ENCODE measurements at places on chromosomes 3 and 15.

- DNase-seq, result no peak
These were observed 182.2 kb downstream of the APBA2 start for GRCh38 chr15:29067949-29068348.

- DNase-seq, result no peak
These were observed 37.1 kb upstream of the TSC22D2 start for GRCh38 chr3:150370999-150371398.

DNA sequence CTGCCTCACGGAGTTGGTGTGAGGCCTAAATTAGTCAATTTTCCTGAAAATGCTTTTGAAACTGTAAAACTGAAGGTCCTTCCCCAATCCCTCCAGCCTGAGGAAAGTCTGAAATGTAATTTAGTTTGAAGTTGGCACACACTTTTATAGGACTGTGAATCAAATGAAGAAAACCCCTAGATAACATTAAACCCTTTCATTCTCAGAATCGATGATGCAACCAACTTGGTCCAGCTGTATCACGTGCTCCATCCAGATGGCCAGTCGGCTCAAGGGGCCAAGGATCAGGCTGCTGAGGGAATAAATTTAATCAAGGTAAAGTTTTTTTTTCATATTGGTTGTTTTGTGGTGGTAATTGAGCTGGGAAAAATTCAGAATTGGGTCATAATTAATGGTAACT, 11.7 kb downstream of the MRPS22 start:
- no peak for DNase-seq

GRCh38 chr3:72829701-72830100, 18.5 kb downstream of the SHQ1 start:
- no peak for DNase-seq

DNA sequence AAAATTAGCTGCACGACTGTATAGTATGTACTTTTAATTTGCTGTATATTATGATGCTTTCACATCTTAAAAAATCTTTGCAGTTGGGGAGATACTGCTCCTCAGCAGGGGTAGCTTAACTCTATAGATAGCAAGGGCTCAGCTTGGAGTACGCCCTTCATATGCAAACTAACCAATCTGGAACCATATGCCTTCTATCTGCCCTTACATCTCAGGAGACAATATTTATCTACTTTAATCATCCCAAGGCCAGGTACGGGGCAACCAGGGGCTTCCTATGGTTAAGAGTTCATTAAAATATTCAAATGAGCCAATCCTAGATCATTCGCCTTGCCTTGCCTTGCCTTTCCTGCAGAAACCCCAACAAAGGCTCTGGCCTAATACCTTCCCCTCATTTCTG, 204.1 kb upstream of the ZBTB20 start:
- DNase-seq, result no peak

DNA sequence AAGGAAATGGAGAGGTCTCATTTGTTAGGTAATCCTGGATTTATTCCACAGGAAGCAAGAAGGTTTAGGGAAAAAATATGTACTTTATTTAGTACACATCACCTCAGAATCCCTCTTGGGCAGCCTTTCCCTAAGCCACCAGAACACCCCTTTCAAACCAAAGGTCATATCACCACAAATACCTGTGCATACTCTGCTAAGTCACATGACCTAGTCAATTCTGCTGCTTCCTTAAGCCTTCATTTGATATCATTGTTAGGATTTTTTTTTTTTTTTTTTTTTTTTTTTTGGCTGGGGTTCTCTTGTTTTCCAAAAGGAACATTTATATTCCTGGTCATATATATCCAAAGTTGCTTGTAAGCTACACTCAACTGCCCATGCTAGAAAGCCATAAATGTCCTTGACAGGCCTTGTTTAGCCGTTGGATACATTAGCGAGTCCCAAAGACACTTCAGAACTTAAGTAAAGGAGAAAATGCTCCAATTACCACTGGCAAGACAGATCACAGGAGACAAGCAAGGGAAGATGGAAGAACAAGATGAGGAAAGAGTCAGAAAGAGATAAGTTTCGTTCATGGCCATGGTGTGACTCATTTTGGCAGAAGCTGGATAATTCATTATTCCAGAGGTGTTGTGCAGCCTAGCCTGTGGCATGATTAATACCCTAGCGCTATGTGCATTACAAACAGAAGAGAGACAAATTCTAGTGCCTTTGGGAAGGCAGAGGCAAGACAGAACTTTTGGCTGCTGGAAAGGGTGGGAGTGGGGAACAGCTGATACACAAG, 155.6 kb upstream of the SLC2A2 start:
- DNase-seq, result no peak

DNA sequence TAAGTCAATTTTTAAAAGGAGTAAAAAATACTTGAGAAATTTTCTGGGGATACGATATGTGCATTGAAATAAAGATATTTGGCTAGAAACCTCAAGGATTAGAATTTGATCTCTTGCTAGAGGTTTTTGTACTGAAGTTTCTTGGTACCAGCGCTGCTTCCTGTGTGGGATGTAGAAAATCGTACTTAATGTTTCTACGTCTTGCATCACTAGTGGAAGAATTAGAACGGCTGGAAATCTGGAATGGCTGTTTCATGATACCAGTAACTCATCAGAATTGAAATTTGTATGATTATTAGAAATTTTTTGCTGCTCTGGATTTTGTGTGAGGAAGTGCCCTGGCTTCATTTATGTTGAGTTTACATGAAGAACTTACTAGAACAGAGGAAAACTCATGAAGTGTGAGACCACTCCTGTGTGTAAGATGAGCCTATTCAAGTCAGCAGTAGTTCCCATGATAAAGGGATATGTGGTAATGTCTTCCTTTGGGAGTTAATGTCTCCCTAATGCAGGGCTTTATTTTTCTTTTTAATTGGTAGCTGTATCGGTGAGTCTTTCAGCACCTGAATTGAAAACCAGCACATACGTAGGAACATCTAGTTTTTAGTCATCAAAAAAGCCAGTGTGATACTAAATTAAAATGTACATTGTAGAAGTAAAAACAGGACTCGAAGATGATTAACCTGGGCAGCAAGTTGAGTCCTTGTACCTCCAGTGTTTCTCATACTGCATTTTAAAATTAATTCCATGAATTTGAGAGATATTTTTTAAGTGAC, 3.2 kb downstream of the KBTBD8 start:
- DNase-seq, result no peak

GRCh38 chr3:3817865-3818264, 18.6 kb downstream of the LRRN1 start:
- no peak for DNase-seq

GRCh38 chr3:66158933-66159683, 61.7 kb upstream of the SLC25A26 start:
- DNase-seq, result no peak

DNA sequence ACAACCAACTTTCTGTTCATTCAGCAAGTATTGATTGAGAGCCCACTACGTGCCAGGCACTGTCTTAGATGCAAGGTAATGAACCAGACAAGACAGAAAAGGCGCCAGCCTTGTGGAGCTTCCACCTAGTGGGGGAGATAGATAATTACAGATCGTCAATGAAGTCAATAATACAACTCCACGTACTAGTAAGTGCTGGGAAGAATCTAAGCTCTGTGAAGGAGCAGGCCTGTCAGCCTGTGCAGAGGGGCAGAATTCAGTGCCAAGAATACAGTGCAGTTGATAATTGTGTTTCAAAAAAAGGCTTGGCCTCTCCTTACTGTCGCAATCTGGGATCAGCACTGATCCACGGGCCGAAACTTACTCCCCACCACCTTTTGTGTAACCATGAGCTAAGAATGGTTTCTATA, 186.3 kb downstream of the FEZF2 start:
- no peak for DNase-seq

- DNase-seq, result no peak
These were observed 39.4 kb upstream of the TIPARP start for GRCh38 chr3:156635034-156635433.

DNA sequence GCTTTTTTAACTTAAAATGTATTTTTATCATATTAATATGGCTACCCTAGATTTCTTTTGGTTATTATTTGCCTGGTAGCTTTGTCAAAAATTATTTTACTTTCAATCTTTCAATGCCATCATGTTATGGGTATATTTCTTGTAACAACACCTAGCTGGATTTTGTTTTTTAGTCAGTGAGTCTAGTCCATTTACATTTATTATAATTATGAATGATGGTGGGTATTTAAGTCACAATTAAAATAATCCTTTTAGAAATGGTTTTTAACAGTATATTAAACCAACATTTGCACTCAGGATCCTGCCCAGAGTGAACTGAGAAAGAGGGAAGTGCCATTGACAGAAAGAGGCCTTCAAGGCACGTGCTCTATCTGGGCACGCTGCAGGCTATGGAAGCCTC, 39.8 kb upstream of the NUDT16 start:
- DNase-seq, result no peak

DNA sequence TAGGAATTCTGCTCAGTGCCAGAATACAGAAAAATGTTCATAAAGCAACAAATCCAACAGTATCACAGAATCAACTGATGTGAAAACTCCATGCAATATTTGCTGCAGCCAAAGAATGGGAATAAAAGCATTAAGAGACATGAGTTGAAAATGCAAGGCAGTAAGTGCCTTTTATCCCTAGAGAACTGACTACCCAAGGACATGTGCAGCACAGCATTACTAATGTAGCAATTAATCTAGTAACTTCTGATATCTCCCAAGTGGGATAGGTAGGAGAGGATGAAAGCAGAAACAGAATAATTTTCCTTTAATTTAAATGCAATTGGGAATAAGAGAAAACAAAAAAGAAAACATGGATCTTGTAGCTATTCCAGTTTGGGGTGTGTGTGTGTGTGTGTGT, 497.5 kb upstream of the CBLB start:
- no peak for DNase-seq

GRCh38 chr3:120161902-120162301, 67.7 kb upstream of the GSK3B start:
- DNase-seq, result no peak

- no peak for DNase-seq
These were observed 4.1 kb upstream of the MYO1E start for GRCh38 chr15:59376733-59377132.

DNA sequence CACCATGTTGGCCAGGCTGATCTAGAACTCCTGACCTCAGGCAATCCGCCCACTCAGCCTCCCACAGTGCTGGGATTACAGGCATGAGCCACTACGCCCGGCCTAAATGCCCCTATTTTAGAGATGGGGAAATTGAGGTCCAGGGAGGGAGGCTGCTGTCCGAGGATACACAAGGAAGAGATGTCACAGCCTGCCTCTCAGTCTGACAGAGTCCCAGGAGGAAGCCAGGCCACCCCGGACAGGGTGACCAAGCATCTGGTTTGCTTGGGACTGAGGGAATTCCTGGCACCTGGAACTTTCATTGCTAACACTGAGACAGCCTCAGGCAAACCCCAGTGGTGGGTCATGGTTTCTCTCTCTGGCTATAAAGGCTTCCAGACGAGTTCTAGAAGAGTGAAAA, 30.6 kb upstream of the ADAMTS7 start:
- no peak for DNase-seq

DNA sequence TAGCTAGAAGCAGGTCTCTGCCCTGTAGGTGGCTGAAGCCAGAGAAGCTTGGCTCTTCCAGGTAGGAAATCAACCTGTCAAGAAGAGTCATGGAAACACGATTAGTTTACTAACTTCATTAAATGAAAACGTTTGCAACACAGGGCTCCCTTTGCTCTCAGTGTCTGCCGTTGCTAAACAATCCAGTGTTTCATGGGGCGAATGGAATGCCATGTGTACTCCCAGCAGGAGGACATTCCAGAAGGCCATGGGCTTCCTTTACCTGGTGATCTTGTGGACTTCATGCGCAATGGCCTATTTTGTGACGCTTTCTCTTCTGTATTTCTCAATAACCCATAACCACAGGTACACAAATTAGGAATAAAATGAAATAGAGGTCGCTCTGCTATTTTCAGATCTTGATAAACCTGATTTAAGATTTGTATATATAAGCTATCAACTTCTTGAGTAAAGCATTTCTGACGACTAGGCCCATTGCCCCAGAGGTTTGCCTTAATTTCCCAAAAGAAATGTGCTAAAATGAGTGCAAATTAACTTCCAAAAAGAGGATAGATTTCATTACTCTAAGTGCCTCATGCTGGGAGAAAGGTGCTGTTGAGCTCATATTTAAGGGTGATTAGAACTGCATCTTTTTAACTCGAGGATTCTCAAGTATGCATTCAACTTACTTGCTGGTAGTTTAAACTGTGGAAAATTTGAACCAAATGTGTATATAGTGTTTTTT, 171.0 kb downstream of the EPHA3 start:
- DNase-seq, result no peak

DNA sequence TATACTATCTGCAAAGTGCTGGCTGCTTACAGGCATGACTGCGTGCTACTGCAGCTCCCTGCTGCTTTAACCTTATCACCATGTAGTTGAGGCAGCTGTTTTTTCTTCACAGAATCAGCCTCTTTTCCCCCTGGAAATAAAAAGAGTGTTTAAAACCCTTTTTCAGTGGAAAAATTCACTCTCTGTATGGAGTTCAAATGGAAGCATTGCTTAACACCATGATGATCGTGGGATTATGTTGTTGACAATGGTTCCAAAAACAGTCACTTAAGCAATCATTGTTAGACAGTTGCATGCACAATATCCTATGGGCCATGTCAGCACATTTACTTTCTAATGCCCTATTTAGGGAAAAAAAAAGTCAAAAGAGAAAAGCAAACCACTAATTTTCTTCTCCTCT, 536.4 kb downstream of the UNC13C start:
- no peak for DNase-seq

DNA sequence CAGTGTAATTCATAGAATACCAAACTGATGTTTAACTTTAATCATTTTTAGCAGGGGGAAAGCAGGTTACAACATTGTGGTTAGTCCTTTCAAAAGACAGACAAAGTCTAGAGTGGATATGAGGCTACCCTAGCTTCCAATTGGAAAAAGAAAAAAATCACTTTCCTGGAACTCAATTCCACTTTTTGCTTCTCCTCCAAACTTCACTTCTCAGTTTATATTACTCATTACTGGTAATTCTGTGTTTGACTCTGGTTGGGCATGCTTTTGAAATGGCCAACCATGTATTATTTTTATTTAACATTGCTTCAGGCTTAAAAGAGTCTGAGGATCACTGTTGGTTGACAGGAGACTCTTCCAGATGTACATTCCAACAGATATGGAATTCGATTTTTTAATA, 84.8 kb downstream of the RAP2B start:
- no peak for DNase-seq

DNA sequence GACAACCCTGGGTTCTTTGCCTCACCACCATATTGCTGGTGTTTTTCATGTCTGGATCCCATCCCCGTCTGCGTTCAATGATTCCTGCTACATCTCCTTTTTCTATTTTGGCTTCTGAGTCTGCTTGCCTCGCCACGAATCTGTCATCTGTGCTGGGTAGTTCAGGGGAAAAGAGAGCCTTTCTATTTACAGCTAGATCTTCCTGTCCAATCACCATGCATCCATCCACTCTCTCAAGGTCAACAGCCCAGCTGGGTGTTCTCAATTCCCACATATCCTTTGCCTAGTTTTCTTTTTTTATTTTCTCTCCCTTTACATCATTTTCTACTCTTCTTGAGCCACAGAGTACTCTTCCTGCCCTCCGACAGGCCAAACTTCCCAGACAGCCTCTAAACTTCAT, 104.8 kb upstream of the RAD18 start:
- DNase-seq, result no peak

Measured in NCI-H460 (cell line).